ENCODE measurements at places on chromosomes 16 and 17.

GRCh38 chr16:69365901-69366300 is 14.3 kb upstream of the TMED6 start:
- no peak for DNase-seq

DNA sequence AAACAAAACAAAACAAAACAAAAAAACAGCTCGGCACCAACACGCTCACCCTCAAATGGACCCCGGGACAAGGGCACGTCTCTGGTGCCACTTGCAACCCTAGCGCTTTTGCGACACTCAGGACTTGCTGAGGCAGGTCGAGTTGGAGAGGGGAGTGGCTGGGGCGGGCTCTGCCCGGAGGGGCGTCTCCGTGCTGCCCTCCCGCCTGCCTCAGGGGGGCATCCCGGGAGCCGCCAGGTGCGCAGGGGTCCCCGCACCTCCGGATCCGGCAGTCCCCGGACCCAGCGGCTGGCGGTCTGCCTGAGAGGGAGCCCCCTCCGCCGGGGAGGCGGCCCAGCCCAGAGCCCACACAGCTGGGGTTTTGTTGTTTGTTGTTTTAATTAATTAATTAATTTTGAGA is at the start of gene SLC52A1:
Gene SLC52A1 (minus strand): TSS at position 112 of the 400 bp plus-strand sequence. CDS start 820 bp downstream, outside the sequence.
- DNase-seq, result peak; percentile 17

DNA sequence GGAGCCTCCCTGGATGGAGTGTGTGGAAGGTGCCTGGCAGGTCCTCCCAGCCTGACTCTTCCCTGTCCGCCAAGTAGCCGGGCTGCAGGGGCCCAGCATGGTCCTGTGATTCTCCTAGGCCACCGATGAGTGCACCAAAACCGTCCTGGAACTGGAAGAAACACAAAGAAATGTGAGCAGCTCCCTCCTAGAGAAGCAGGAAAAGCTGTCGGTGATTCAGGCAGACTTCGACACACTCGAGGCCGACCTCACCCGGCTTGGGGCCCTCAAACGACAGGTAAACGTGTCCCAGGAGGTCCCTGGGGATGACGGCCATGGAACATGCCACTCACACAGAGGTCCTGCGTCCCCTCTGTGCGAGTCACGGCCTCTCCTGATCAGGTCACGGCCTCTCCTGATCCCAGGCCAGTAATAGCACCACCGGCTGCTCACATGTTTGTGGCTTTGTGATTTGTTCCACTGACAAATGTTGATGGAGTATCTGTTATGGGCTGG is 4.2 kb upstream of the GAA start:
- no peak for DNase-seq

- no peak for DNase-seq
These were observed 179.3 kb downstream of the SEC14L1 start for GRCh38 chr17:77320044-77320440.

DNA sequence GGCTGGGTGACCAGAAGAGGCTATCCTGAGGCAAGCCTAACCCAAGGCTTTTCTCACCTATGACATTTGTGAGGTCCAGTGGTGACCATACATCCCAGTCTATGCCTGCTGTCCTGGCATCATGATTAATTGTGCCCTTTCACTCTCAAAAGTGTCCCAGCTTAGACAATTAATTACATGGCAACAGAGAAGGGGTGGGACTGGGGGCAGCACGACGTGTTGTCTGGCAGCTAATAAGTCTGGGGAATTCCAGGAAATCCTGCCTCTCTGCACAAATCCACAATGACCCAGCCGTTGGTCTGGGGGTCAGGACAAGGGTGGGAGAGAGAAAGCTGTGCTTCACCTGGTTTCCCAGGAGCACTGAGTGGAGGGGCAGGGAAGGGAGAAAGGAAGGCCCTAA is 14.0 kb upstream of the MTMR4 start:
- no peak for DNase-seq

- peak; percentile 7 for DNase-seq
These were observed 14.9 kb downstream of the ENPP7 start for GRCh38 chr17:79745641-79746105.

GRCh38 chr17:30840771-30841170 is 9.0 kb downstream of the ATAD5 start:
- DNase-seq, result no peak

Measured in bronchial epithelial cell (primary cell).